Right lung (tissue), 10 donors: ENCODE measurements at places on chromosomes 3 and 15. TPM values are rescaled to one million over a fixed set of nuclear protein-coding genes. Genes with fewer than 3 reads are reported as not detected.

Gene BLM
- polyA plus RNA-seq = 10.5 TPM

Gene SPINK8
- polyA plus RNA-seq = not detected

GRCh38 chr3:36319680-36320079, 60.6 kb upstream of the STAC start:
- DNase-seq = no peak

DNA sequence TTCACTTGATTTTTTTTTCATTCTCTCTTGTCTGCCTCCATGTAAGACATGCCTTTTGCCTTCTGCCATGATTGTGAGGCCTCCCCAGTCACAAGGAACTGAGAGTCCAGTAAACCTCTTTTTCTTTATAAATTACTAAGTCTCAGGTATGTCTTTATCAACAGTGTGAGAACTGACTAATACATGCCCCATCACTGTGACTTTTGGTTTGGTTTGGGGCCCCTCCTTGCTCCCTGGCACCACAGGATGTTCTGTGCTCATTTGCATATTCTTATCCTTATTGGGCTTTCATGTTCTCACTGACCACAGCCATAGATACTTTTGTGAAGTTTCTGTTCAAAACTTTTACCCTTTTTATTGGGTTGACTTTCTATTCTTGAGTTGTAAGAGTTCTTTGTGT, 3.8 kb upstream of the PRR20G start:
- no peak for DNase-seq

GRCh38 chr15:81160312-81161159, 26.5 kb downstream of the CFAP161 start:
- DNase-seq = peak; percentile 50

- no peak for DNase-seq
These were observed 11.2 kb upstream of the ATP11B start for GRCh38 chr3:182782149-182782548.

DNA sequence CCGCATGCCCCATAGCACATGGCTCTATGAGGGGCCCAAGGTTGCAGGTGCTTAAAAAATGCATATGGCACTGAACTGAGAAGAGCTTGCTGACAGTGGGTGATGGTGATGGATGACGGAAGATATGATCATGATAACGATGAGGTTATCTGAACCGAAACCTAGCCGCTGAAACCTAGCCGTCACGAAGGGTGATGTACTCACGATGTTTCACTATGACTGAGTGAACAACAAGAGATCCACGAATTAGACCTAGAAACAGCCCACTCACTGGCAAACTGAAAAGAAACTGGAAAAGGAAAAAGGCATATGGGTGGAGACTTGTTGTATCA, 57.6 kb upstream of the BCL6 start:
- DNase-seq = no peak
